ENCODE measurements at places on chromosomes 2 and 18.

GRCh38 chr2:140600116-140600515 lies 1530.7 kb downstream of the LRP1B start:
- no peak for DNase-seq

DNA sequence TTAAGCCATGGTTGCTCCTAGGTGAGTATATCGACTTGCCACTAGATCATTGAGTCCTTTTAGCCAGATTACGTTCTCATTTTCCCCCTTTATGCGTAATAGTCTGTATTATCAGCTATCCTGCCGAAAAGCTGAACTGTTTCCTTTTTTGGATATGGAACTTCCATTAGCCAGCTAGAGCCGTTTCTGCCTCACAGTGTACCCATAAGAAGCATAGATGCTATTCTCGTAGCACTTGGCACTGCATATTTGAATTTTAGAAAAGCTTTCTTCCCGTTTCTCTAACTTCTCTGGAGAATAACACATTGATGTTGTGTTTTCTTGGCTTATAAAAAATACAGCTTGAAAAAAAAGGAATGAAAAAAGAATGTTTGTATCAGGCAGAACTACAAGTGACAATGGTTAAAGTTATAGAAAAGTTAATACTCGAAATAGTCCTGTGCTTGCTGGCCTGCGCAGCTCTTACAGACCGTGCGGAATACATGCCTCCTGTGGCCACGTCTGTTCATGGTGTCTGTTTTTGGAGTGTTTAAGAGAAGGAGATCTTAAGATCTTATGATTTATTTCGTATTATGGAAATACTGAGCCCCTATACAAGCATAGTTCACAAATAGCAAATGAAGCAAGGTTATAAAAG lies 710 bp downstream of the DUSP19 start:
- DNase-seq: no peak

GRCh38 chr18:23812546-23813440 lies 123.5 kb downstream of the LAMA3 start:
- DNase-seq: no peak

DNA sequence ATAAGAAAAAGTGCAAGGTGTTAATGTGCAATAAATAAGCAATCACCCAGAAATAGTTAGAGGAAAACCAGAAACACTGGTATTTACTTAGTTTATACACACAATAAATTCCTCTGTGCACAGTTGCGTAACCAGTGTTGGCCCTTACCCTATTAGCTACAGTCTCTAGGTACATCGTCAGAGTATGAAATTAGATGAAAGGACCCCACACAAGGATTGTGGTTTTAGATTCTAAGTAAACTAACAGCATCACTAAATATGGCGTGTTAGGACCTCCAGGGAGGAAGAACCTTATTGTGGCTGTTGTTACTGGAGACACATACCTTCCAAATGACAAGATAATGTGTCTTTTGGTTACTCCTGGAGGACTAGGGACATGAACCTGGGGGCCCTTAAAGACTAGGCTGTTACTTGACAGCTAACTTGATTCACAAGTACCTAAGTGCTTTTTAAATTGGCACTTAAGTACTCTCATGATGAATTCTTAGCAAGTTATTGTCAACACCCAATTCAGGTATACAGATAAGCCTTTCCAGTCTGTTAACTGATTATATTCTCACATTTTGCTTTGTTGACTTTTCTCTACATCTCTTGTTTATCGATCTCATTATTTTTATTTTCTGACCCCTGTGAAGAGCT lies 115.3 kb downstream of the FEZ2 start:
- no peak for DNase-seq

DNA sequence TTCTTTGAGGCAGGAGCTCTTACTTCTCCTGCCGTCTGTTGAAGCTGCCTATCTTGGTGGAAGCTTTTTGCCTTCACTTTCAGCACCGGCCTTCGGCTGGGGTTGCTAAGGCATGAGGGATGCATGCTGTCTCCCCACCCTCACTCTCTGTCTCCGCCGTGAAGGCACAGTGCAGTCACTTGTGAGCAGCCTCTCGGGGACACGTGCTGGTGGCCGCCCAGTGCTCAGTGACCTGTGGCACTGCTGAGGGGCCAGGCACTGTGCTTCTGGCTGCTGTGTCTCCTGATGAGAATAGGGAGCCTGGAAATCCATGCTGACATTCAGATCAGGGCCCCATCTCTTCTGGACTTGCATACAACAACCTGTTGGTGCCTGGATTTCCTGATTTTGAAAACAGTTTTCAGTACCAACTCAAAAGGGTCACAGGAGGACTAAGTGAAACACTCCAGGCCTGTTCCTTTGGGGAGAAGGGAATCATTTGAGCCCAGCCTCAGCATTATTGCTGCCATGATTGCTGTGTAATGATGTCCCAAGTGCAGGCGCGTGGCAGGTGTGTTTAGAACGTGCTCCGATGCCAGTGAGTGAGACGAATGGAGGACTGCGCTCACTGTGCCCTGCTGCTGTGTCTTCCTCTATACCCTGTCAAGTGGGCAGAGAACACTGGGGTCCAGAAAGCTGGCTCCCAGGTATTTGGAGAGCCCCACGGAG lies 218.1 kb downstream of the SEPTIN10 start:
- DNase-seq: no peak

GRCh38 chr2:231300020-231300721 lies 95.3 kb upstream of the B3GNT7 start:
- no peak for DNase-seq

GRCh38 chr18:56161566-56162260 lies 476.7 kb downstream of the TXNL1 start:
- DNase-seq: no peak

DNA sequence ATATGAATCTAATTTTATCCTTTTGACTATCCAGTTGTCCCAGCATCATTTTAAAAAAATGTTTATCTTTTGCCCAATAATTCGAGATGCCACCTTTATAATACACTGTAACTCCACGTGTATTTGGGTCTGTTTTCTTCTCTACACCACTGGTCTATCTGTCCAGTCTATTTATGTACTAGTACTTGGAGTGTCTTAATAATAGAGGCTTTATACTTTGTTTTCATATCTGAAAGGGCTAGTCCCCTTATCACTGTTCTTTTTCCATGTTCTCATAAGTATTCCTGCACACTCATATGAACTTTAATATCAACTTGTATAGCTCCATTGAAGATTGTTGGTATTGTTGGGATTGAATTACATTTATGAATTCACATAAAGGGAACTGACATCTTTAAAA lies 101.1 kb upstream of the RMP24 start:
- DNase-seq: no peak

GRCh38 chr2:23636426-23636825 lies 251.4 kb downstream of the KLHL29 start:
- no peak for DNase-seq

- no peak for DNase-seq
Observed at GRCh38 chr2:231361701-231362554, 33.6 kb upstream of the B3GNT7 start.

- DNase-seq: no peak
Observed at GRCh38 chr2:109348671-109349502, 219.9 kb downstream of the SH3RF3 start.

DNA sequence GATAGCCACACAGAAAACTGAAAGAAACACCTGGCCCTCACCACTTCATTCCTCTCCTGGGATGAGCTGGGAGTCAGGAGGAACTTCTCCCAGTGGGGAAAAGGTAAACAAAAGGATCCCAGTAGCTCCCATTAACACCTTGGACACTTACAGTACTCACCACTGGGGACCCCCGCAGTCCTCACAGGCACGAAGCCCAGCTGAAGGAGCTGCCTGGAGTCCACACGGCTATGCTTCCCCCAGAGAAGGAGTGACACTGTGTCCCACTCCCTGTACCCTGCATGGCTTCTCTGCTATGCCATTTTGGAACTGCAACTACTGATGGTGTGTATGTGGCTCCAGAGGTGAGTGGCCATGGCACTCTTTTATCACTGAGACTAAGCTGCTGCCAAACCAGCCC lies 1565.1 kb downstream of the LRP1B start:
- no peak for DNase-seq
